ENCODE measurements at places on chromosomes 16 and 17.
A peak's percentile ranks its signal among the peaks of the same experiment; 100 is the strongest.

- no peak for DNase-seq
Measured at GRCh38 chr16:492211-492875, 35.2 kb upstream of the CAPN15 start.

GRCh38 chr16:89855301-89855945 lies 18.0 kb upstream of the TCF25 start:
- DNase-seq, result no peak

DNA sequence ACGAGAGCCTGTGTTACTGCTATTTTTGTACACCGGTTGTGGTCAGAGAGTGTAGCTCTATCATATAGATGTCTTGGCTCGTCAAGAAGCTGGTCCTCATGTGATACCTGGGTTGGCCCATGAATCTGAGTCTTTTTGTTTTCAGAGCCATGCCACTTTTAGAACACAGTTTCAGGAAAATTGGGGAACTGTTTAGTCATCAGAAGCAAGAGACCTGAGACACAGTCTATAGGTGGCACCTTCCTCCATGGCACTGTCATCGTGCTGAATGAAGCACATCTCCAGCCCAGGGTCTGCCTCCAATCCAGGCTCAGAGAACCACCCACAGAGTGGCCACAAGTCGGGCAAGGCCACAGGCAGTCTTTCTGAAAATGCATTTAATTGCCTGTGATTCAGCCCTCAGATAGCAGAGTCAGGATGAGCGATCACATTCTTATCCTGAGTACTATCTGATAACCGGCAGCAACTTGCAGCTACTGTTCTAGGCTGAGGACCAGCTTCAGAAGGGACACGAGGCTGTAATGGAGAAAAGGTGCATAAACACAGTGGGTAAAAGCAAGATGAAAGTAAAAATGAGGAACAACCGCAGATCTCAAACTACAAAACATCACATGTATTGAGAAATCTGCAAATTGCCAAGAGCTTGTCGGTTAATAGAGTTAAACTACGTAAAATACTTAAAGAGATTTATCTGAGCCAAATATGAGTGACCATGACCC lies 14.2 kb upstream of the HAPSTR1 start:
- no peak for DNase-seq

- DNase-seq, result peak; percentile 21
Measured at GRCh38 chr17:74960570-74961342, 11.8 kb downstream of the HID1 start.

- DNase-seq, result no peak
Measured at GRCh38 chr17:60535382-60536279, 9.6 kb upstream of the APPBP2 start.

DNA sequence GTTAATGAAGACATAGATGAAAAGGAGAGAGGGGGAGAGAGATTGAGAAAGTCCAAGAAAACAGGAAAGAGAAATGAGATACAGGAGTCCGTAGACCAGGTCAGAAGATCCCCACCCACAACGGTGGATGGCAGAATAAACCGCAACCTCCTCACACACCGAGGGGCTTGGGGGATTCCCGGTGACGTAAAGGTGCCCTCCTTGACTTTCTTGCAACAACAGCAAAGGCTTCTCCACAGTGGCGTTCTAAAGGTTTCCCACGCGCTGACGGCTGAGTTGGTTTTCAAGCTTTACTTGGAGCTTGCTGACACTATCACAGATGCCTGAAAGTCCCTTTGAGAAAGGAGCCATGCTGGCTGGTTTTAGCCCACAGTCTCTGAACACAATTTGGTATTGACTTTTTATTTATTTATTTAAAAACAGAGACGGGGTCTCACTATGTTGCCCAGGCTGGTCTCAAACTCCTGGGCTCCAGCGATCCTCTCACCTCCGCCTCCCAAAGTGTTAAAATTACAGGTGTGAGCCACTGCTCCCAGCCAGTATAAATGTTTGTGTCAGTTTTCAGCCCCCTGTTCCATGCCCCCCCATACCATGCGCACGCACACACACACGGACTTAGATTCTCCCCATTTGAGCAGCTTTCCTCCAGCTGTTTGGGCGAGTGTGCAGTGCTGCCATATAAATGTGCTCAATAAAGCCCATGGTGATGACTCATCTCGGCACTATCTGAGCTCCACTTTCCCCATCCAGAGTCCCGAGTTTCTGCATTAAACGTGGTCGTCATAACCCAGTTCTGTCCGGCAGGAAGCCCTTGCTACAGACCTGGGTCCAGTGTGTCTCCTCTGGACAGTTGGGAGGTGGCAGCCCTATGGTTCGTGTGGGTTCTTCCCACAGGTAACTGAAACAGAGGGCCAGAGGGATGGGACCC lies 33.0 kb upstream of the SEC14L1 start:
- peak; percentile 82 for DNase-seq

GRCh38 chr16:64808474-64808873 lies 313.4 kb downstream of the CDH11 start:
- no peak for DNase-seq

DNA sequence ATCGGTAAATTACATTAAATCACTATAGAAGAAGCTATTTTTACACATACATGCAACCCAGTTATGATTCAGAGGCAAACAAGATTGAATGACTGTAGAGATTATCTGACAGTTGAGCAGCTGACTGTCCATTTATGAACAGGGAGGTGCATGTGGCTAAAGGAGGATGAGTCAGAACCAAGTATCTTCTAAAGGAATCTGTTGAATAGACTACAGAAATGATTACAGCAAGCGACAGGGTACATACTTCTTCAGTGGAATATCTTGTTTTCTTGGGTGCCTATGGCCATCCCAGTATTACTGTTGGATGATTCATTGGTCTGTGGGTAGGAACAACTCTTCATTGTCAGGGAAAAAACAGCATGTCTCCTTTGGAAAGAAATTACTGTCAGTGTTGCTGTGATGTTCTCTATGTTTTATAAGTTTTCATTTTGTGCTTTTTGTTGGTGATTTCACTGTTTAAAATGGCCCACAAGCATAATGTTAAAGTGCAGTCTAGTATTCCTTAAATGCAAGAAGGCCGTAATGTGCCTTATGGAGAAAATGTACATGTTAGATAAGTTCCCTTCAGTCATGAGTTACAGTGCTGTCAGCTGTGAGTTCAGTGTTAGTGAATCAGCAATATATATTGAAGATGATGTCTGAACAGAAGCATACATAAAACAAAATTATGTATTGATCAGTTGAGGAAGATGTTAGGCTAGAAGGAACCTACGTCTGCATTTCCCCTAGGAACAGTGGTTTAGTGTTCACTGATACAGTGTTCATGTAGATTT lies 27.0 kb downstream of the CBFB start:
- DNase-seq, result no peak

- peak; percentile 44 for DNase-seq
Measured at GRCh38 chr16:50841081-50841886, 99.4 kb downstream of the CYLD start.

- no peak for DNase-seq
Measured at GRCh38 chr17:51305182-51305581, 44.8 kb downstream of the UTP18 start.

DNA sequence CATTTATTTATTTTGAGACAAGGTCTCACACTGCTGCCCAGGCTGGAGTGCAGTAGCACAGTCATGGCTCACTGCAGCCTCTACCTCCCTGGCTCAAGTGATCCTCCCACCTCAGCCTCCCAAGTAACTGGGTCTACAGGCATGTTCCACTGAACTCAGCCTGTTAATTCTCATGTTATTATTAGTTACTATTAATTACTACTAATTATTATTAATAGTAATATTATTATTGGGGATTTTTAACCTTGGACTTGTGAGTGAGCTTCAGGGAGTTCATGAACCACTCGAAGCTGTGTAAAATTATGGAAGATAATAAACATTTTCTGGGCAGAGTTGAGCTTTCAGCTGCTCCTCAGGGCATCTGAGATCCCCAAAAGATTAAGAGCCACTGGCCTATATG lies 4.6 kb upstream of the STAC2 start:
- DNase-seq, result no peak

DNA sequence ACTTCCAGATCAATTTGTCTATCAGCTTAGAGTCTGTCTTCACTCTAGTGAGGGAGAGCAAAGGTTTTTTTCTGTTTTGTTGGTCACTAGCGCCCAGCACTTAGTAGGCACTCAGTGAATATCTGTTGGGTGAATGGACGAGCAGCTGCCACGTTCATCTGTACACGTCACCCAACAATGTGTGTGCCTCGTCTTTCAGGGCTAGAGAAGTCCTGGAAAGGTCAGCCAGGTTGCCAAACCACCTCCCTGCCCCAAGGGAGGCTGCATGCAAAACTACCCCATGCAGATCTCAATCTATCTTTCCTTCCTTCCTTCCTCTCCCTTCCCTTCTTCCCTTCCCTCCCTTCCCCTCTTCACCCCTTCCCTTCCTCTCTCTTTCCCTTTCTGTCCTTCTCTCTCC lies 340.9 kb downstream of the SOX9 start:
- no peak for DNase-seq

- DNase-seq, result no peak
Measured at GRCh38 chr17:2716649-2717048, 5.1 kb upstream of the CLUH start.

DNA sequence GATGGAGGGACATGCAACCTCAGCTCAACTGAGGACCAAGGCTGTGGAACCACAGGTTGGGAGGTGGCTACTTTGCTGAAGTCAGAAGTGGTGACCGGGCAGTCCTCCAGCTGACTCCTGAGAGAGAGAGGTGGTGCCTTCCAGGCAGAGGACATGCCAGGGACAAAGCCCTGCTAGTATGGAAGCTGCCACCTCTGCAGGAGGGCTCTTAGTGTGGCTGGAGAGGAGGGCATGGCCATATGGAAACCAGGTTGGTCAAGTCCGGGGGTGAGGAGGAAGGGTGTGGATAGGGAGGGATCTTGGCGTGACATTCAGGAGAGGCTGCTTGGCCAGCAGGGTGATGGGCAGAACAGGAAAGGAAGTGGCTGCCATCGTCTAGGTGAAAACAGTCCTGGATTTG lies 5.7 kb downstream of the C16orf86 start:
- DNase-seq, result no peak

GRCh38 chr17:53571342-53571741 lies 251.4 kb upstream of the KIF2B start:
- DNase-seq, result no peak

GRCh38 chr17:12348476-12348875 lies 317.2 kb upstream of the MYOCD start:
- no peak for DNase-seq

DNA sequence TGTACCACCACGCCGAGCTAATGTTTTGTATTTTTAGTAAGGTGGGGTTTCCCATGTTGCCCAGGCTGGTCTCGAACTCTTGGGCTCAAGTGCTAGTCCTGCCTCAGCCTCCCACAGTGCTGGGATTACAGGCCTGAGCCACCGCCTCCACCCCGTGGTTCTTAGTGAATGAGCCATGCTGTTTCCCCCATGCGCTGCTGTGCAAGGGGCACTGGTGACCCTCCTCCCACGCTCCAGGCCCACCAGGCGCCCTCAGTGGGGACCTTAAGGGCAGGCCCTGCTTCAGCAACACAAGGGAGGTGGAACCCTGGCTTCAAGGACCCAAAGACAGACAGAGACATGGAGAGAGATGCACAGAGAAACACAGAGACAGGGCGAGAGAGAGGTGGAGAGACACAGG lies 15.4 kb upstream of the NUDT16L1 start:
- DNase-seq, result no peak

- no peak for DNase-seq
Measured at GRCh38 chr17:39110435-39111136, 40.9 kb downstream of the PLXDC1 start.

DNA sequence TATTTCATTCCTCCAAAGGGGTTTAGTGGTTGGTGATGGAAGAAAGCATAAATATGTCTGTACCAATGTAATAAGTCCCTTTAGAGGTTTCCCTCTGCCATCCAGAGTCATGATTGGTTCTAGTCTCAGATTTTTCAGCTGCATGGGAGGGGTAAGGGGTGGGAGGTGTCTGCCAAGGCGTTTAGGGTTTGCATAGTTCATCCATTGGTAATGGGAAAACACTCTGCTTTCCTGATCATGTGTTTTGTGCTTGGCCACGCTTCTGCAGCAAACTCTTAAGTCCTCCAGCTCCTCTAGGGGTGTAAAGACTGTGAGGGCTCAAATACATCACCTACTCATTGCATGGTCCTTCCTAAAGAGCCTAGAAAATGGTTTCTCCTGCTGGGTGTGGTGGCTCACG lies 29.8 kb downstream of the LIG3 start:
- DNase-seq, result no peak

GRCh38 chr16:20409398-20410120 lies at the start of gene ACSM5:
Gene ACSM5, plus strand, starts transcription at chr16:20409534. Its CDS starts 1,951 bp downstream, at chr16:20411485.
- no peak for DNase-seq

- no peak for DNase-seq
Measured at GRCh38 chr16:57301126-57301817, 16.8 kb upstream of the PLLP start.

DNA sequence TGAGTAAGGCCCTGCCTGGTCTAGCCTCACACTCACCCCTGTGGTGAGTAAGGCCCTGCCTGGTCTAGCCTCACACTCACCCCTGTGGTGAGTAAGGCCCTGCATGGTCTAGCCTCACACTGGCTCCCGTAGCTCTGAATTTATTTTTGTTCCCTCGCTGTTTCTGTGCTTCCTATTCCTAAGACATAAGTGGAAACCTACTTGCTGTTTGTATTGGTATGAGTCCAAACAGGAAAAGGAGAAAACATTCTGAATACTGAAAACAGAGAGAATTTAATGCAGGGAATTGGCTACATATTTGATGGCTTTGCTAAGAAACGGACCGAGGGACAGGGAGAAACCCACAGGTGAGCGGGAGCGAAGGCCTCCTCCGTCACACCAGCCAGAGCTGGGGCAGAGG lies 267.8 kb downstream of the FOXL1 start:
- no peak for DNase-seq

GRCh38 chr16:75097941-75098901 lies 18.4 kb downstream of the LDHD start:
- peak; percentile 56 for DNase-seq

GRCh38 chr17:40303009-40303657 lies 5.8 kb upstream of the RARA start:
- no peak for DNase-seq

DNA sequence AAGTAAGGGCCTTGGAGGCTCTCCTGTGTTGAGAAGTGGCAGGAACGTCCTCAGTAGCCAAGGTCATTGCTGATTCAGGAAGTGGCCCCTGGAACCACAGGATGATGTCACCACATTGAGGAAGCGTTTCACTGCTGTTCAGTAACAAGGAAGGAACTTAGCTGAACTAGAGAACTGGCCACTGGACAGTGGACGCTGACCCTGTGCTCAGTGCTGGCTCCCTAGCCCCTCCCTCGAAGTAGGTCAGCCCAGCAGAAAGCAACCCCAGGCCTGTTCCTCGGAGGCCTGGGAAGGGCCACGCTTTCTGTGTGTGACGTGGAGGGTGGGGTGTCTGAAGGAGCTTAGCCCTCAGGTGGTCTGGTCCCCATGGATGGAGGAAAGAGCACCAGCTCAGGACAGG lies 58.3 kb downstream of the B9D1 start:
- DNase-seq, result no peak

Measured in stimulated activated CD8-positive, alpha-beta memory T cell treated with anti-CD3 and anti-CD28 coated beads, Interleukin-2, amount 100 ng/mL, for 48 hours (primary cell).